ENCODE measurements at places on chromosomes 2 and 18.

- no peak for DNase-seq
Observed at GRCh38 chr2:204024503-204024902, 87.9 kb downstream of the ICOS start.

DNA sequence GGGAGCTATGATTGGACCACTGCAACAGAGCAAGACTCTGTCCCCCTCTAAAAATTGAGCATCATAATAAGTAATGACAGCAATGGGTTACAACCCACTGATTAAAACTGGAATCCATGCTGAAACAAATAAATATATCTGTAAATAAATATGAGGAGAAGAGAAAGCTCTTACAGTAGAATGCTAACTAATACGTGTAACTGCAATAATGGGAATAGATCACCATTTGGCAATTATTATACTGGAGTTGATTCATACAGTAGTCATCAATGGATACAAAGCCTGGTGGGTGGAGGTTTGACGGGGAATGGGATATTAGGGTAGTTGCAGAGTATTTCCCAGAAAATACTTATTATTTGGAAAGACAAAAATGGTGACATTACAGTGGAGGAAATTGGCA is 6.1 kb upstream of the INO80B start:
- DNase-seq = no peak

DNA sequence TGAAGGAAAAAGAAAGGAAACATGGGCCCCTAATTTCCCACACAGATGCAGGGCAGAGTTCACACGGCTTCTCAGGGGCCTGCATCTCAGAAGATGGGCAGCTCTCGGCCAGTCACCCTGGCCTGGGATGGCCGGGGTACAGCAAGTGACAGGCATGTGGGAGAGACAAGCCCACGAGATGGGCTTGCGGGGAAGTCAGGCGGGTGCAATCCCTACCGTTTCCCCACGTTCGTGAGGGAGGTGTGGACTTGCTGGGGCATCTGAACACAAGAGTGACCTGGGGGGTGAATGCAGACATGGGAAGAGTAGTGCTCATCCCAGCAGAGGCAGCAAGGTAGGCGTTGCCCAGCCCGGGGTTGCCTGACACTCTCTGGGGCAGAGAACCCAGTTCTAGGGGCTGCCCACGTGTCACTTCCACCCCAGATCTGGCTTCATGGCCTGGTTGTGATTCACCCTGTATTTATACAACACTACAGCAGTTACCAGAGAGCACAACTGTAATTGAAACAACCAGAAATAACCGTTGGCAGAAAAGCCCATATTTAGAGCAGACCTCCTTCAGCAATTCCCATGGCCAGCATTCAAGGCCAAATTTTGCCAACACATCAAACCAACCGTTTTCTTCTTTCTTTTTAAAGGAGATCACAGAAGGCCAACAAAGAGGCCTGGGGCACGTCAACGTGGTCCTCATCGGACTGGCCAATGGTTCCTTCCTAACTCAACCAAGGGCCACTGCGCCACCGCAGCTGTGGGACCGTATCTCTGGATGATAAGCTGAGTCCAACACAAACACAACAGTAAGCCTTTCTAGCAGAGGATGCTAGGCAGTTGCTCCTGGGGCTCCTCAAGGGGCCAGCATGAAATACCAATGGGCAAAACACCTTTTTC is 58.4 kb downstream of the PARD6G start:
- DNase-seq = no peak

GRCh38 chr2:197556456-197556855 is 40.6 kb downstream of the MOB4 start:
- DNase-seq = no peak

- DNase-seq = no peak
Observed at GRCh38 chr2:62372824-62373223, 133.2 kb downstream of the TMEM17 start.

DNA sequence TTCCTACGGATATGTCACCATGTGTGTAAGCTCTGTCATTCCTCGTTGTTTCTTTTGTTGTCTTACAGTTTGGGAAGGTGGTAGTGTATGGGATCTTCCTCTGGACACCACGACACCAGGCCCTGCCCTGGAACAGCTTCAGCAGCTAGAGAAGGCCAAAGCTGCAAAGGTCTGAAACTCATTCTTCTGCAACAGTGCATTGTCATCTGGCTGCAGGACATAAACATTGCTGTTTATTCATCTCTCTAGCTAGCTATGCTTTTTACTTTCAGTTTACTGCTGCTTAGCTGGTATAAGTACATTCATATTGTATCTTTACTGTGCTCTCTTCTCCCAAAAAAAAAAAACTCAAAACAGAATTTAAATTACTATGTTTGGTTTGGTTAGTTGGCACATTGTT is 39.2 kb upstream of the KCNJ13 start:
- DNase-seq = no peak

GRCh38 chr18:26853401-26853800 is 12.1 kb downstream of the AQP4 start:
- DNase-seq = no peak

- DNase-seq = no peak
Observed at GRCh38 chr18:11980163-11980493, 1.2 kb upstream of the IMPA2 start.

GRCh38 chr18:5175378-5175777 is 21.7 kb downstream of the AKAIN1 start:
- DNase-seq = no peak

DNA sequence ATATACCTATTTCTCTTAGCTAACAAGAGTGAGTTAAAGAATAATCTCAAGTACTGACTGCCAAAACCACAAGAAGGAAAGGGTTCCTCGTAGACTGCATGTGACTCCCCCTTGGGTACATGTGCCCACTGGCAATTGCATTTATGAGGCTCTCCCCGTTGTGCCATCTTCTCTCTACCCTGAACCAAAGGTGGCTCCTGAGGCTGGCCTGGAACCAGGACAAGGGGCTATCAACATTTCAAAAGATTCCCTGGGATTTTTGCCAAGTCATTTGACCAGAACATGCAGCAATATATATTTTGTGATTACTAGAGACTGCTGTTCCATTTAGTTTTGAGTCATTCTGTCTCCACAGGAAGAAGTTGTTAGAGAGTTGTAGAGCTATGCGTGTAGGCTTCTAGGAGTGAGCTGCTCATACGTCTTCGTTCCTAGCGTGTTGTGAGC is 45.8 kb downstream of the LAMA3 start:
- no peak for DNase-seq

DNA sequence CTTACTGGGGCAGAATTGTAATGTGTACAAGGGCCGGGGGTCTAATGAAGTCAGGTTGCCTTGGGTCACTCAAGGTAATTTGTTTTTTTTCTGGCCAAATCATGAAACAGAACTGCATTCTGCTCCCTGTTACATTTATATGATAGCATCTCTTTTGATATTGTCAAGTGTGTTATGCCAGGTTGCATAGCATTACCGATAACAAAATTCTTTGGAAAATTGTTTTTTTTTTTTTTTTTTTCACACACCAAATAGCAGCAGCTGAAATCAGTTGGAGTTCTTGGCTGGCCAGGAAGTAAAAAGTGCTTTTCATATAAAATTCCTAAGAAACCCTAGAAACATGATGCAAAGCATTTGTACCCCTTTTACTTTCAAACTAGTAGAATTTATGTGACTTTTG is 282.6 kb upstream of the FN1 start:
- no peak for DNase-seq

DNA sequence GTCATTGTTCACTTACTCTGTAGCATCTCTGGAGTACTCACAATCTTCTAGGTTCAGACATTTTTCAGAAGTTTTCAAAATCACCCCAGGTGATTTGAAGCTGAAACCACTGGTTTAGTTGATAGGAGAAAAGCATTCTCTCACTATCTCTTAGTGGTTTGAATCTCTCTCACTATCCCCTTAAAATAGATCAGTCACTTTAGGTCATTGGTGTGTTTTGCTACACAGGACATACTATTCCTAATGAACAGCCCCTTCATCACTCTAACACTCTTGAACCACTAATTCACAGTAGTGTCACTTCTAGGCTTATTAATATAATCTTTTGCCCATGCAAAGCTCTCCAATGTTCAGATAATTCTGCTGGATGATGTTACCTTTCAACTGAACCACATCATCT is 34.5 kb downstream of the LYPD6 start:
- DNase-seq = no peak

GRCh38 chr18:7677424-7677823 is 110.3 kb downstream of the PTPRM start:
- DNase-seq = no peak

DNA sequence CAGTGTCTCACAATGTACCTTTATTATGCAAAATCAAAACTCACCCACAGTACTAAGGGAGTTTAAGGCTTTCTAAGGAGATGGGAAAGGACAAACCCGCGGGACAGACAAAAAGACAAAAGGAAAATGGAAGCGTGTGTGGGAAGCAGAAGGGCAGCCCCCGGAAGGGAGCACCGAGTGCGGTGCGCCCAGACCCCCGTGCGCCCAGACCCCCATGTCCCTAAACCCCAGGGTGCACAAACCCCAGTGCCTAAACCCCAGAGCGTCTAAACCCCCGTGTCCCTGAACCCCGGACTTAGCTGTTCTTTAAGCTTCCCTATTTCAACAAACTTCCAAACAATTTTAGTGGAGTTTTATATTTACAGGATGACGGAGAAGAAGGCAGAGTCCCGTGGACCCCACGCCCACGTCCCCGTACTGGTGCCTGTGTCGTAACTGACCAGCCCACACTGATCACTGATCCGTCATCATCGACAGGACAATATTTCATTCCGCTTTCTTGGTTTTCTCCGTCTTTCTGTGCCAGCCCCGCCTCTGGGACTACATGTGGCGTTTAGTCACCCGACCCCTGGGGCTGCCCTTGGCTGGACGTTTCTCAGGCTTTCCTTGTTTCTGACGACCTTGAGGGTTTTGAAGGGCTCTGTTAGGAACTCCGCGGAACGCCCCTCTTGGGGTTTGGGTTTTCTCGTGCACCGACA is 76.9 kb downstream of the RTP5 start:
- no peak for DNase-seq

DNA sequence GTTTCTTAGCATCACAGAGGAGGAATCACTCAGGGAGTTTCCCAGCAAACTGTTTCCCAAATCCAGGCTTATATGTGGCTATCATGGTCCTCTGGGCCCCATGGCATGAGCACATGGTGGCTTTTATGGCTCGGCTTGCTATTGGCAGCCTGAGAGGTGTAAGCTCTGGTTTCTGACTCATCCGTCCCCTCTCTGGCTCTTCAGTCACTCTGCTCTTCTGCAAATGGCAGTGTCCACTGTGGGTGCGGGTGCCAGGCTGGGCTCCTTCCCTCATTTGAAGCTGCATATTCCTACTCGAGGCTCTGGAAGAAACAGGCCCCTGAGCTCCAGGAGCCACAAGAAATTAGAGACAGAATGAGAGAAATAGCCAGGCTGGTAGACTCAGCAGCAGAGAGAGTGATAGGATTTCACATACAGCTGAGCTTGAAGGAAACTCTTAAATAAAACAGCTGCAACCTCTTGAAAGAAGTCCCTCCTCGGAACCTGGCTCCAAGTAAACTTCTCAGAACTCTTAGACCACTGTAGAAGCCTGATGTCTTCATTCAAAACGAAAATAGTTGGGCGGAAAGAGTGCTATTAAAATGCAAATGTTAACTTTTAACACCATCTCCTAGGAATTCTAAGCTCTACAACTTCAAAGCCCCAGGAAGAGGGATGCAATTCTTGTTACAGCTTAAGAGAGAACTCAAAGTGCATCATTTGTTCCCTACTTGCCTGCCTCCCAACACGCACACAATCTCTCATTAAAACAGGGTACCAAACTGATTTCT is 212.6 kb upstream of the SP5 start:
- DNase-seq = no peak

GRCh38 chr2:36570416-36570815 is 27.6 kb downstream of the FEZ2 start:
- no peak for DNase-seq

Data from stimulated activated CD8-positive, alpha-beta memory T cell treated with anti-CD3 and anti-CD28 coated beads, Interleukin-12 subunit alpha, Interleukin-12 subunit beta, amount 100 ng/mL, for 1 hour (primary cell).